ENCODE measurements at places on chromosomes 3 and 15.

GRCh38 chr3:147383617-147384016 is 22.7 kb downstream of the ZIC4 start:
- DNase-seq: no peak

GRCh38 chr15:92415639-92416297 is 22.1 kb downstream of the ST8SIA2 start:
- no peak for DNase-seq

DNA sequence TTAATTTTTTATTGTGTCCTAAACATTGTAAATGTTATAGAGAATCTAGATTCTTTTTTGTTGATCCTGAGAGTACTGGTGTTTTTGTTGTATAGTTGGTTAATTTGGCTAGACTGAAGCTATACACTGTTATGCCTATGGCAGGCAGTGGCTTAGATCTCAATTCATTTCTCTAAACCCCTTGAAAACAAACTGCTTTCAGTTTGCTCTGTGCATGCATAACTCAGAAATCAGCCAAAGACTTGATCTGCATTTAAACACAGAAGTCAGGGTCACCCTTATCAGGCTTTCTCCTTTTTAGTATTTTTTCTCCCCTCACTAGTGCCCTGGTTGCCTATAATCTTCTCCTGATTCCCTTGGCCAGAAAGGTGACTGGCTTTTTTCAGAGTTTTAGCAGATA is 349.5 kb upstream of the MANF start:
- no peak for DNase-seq

DNA sequence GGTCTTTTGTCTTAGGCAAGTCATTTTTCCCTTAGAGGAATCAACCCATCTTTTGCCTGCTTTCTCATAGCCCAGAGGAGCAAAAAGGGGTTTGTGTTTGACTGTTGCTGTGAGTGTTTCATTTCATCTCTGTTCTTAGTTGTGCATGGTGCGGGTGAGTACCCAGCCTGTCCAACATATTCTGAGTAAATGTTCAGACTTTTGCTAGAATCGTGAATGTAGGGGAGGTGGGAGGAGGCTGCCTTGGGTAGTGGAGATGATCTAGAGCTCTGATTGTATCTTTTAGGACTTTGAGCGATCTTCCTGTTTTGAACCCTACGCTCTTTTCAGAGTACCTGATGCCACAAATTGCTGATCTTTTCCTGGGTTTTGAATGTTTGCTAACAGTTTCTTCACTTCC is 123.1 kb downstream of the ZNF609 start:
- DNase-seq: no peak

GRCh38 chr3:189646853-189647542 is 15.8 kb downstream of the TP63 start:
- DNase-seq: no peak

DNA sequence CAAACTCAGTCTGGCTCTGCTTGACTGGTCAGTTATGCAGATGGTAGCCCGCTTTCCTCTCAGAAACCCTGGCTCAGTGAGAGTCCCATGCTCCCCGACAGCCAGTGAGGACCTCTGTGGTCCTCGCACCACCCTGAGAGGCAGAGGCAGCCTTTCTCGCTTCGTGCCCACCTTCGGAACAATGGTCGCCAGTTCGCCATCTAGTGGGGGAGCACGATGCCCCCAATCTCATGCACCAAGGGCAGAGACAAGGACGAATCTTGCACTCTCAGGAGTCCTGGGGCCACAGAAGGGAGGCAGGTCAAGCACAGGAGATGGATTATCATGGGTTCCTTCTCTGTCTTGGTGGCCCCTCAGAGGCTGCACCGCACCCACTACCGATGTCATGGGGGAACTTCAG is 75.2 kb downstream of the RHCG start:
- no peak for DNase-seq

GRCh38 chr3:4724051-4724629 is 231.0 kb downstream of the ITPR1 start:
- no peak for DNase-seq

DNA sequence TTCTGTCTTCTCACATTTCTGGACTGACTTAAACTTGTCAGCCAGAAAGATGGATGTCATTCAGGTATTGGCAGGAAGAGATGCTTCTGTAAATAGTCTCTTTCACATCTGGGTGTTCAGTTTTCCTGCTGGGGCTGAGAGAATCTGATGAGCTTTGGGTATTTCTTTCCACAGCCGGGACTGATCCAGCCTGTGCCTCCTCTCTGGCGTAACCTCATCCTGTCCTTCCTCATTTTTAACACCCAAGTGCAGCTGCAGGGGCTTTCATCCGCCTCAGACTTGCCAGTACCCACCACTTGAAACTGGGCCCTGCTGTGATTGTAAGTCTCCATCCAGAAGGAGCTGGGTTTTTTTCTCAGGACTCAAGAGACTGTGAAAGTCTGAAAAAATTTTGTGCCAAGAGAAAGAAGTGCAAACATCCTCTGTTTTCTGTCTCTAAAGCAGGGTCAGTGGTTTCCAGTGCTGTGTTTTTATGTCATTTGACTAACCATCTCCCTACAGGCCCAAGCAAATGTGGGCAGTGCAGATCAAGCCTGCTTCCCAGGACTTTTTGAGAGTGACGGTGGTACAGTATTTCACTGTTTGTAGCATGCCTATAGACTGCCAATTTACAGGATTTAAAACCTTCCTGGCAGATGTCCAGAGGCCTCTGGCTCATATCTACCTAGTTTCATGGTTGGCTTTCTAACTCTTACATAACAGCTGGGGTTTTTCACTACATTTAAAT is 342.7 kb downstream of the PTPRG start:
- DNase-seq: no peak

GRCh38 chr3:193021506-193022010 is 103.9 kb upstream of the MB21D2 start:
- no peak for DNase-seq

DNA sequence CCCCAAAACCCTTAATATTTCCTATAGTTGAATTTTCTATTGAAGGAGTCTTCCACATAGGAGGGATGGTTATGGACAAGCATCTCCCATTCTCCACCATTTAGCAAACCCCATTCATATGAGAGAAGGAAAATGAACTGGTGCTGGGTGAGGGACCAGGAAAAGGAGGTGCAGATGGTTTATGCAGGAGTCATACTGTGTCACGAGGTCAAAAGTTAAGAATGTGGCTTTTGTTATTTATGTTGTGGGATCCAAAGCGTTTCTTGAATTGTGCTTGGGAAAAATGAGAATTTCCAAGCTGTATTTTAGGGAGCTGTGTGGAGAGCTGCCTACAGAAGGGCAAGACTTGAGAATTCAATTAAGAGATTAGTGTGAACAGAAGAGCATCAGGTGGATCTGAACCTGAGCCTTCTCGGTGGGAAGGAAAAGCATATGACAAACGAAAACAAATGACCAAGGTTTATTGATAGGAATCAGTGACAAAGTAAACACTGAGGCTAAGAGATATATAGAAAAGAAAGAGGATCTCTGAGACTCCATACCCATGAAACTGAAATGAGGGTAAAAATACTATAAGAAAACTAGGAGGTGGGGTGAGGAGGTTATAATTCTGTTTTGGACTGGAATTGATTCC is 473.3 kb upstream of the NR2F2 start:
- DNase-seq: no peak

DNA sequence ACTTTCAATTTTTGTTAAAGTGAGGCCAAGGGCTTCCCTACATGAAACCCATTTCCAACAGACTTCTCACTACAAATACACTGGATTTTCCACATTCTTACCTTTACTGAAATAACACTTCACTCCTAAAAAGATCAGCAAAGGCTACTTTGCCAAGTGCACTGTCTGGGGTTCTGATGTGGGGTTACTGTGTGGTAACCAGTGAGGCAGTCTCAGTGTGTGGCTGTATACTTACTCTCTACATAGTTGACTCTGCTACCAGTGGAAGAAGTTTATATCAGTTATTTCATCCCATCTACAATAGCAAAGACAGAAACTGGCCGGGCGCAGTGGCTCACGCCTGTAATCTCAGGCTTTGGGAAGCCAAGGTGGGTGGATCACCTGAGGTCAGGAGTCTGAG is 5.6 kb downstream of the WDR82 start:
- no peak for DNase-seq

DNA sequence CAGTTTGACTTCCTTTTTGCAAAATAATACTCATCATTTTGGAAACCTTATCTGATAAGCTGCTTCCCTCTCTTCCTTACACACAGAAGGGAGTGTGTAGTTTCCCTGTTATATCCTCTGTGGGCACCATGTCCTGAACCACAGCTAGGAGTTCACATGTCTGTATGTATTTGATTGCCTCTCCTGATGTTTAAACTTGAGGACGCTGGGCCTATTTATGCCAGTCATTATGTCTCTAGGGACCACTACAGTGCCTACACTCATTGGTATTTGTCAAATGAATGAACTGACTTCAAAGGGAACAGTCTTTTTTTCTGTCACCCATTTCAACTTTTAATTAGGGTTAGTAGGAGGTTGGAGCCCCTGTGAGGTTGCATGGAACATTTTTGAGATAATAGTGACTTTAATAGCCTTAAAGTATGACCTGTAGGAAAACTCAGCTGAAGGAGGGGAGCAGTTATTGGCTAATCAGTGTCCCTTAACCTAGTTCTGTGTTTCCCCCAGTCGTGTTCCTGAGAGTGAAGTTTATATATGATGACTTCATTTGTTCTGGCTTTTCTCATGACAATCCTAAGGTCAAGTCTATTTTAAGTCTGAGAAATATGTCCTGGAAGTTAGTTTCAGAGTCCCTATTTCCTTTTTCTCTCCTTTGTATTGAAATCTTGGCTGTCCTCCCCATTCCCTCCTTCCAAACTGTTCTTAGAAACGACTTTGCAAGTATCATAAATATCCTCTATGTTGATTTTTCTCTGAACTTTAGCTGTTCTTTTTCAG is 28.9 kb downstream of the PDE8A start:
- no peak for DNase-seq

DNA sequence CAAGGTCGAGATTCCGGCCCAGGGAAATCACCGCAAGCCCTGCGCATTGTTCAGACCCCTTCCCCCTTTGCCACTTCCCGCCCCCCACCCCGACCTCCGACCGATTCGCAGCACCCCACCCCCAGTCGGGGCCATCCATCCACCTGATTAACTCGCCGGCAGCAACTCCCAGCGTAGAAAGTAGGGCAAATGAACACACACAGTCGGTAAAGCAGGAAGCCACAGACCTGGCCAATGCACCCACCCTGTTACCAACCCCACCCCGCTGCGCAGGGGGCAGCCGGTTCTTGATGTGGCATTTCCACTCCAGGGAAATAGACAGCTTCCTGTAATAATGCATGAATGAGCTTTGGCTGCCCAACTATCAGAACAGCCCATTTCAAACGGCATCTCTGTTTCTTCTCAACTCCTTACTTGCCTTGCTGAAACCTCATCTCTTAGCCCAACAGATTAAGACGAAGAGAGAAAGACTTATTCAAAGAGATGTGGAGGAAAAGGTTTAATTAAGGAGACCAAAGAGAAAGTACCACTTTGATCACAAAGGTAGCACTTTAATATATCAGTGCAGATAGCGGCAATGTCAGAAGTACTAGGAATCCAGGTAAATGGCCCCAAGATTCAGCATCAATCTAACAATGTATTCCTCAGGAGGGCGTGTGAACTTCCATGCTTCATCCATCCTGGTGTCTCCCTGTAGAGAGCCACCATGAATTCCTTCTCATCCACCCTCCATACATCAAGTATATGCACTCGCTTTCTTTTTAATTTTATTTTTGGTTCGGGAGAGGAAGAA is 1.9 kb downstream of the TNIK start:
- no peak for DNase-seq

DNA sequence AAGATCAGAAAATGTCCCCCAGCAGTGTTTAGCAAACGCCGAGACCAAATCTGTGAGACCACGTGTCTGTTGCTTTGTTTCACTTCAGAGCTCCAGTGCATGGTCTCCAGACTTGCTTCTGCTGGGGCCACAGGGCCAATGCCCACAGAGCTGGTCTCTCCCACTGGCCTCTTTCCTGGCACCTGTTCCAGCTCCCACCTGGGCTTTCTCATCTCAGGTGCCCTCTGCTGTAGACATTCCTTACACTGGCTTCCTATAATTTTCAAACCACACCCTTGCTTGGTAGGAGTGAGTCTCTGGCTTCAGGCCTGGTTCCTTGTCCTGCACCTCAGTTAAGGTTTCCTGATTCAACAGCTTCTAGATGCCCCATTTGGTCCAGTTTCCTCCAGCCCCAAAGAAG is 243.1 kb downstream of the ADAMTS17 start:
- DNase-seq: no peak

DNA sequence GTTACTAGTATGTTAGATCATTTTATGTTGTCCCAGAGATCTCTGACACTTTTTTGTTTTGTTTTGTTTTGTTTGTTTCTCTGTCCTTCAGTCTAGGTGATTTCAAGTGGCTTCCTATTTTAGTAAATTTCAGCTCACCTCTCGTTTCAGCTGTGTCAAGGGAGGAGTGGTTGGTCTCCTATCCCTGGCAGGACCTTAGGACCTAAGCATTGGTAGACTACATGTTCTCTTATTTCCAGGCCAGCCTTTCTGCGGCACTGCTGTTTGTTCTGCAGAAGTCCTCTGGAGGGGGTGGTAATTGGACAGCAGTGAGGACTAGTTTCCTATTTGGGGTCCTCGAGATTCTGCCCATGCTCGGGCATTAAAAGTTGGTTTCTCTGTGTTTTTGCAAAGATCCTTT is 31.8 kb downstream of the MGA start:
- no peak for DNase-seq

DNA sequence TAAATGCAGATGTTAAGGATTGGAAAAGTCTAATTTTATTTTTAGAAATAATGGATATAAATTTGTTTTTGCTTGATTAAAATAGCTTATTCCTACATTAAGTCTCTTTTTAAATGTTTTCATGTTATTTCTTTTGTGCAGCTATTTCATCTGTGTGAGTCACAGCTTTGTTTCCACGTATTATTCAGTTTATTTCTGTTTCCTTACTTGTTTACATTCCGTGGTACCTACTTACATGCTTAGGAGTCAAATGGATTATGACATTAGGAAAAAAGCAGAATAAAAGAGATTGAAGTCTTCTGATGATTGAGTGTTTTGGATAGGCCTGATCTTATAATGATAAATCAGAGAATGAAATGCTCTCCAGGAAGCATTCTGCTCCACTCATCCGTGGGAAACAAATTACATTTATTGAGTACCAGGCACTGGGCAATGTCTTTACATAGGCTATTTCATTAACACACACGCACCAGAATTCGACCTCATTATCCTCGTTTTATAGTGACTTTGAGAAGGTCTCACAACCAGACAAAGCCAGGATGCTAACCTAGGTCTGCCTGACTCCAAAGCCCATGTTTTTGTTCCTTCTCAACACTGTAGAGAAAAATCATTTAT is 38.1 kb upstream of the RASA2 start:
- no peak for DNase-seq

- no peak for DNase-seq
Observed at GRCh38 chr3:99644746-99645145, 6.4 kb downstream of the COL8A1 start.

GRCh38 chr15:68586274-68586961 is 7.6 kb downstream of the CORO2B start:
- DNase-seq: no peak

Measured in stimulated activated CD4-positive, alpha-beta T cell treated with anti-CD3 and anti-CD28 coated beads, Interleukin-1b, Interleukin-23, amount 100 ng/mL, for 1 hour (primary cell).